Upper lobe of left lung (tissue), 6 donors: ENCODE measurements at places on chromosomes 16 and 17.

- no peak for DNase-seq
- no peak overlapping the region for H3K4me3 ChIP-seq
- no peaks in the 10 kb centered on the region for H3K27me3 ChIP-seq
- no peak overlapping the region for H3K27ac ChIP-seq
- peaks cover 10% of the 10 kb centered on the region for H3K4me1 ChIP-seq
Observed at GRCh38 chr17:39404542-39405378, 3.3 kb upstream of the FBXL20 start.

DNA sequence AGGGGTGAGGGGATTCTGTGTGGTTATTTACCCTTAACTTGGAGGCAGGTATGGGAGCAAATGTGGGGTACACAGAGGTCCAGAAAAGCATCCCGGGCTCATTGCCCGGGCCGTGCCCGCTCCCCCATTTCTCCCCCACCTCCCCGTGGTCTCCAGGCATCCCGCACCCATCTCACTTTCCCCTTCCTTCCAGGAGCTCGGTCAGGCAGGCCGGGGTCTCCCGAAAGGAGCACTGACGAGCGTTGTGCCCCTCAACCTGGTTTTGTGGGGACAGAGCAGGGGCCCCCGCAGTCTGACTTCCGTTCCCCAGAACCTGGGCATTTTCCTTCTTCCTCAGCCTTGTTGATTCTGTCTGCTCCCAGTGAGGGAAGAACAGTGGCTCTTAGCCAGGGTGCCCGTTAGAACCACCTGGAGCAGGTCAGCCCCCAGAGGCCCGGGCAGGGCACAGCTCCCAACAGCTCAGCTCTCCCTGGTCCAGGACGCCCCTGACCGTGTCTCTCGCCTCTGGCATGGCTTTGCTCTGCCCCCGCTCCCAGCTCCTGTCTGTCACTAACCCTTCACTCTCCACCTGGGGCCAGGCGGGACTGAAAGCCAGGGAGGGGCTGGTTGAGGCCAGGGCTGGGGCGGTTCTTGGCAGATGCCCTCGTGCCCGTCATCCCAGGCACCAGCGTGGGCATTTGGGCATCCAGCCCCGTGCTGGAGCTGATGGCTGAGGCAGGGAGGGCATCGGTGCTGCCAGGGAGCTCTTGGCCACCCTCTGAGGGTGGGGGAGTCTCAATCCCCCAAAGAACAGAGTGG lies 12.5 kb upstream of the NUDT16L1 start:
- peak overlapping the region; percentile 77 for H3K27ac ChIP-seq
- H3K27me3 ChIP-seq: no peaks in the 10 kb centered on the region
- H3K36me3 ChIP-seq: peaks cover 46% of the 10 kb centered on the region

DNA sequence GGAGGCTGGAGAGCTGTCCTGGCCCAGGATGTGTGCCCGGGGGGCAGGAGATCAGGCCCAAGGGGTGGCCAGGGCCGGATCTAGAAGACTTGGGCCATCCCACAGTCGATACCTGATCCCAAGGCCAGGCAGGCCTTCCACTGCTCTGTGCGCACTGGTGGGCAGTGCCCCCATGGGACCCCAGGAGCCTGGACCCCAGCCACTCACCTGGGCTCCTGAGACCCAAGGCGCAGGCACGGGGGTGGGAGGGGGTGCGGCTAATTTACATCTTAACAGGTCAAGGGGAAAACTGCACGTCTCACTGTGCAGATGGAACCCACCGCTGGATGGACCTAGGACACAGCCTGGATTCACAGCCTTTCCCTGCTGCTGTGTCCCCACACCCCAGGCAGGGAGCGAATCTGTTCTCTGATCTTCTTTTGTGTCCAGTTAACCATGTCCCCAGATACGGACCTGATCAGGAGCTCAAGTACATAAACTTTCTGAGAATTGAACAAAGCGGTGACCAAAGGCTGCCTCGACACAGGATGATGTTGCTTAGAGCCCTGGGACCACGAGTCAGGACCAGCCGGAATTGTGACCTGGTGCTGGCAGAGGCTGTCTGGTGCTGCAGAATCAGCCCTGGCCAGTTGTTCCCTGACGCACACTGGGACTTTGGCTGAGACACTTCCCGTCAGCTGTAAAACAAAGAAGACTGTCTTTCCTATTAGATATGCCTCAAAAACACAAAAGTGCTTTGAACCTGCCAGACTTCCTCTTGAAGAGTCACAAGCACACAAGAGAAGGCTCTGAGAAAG lies 60.6 kb downstream of the TNFRSF13B start:
- H3K4me1 ChIP-seq: no peaks in the 10 kb centered on the region
- H3K36me3 ChIP-seq: no peaks in the 10 kb centered on the region
- H3K4me3 ChIP-seq: no peak overlapping the region
- no peak overlapping the region for H3K27ac ChIP-seq

DNA sequence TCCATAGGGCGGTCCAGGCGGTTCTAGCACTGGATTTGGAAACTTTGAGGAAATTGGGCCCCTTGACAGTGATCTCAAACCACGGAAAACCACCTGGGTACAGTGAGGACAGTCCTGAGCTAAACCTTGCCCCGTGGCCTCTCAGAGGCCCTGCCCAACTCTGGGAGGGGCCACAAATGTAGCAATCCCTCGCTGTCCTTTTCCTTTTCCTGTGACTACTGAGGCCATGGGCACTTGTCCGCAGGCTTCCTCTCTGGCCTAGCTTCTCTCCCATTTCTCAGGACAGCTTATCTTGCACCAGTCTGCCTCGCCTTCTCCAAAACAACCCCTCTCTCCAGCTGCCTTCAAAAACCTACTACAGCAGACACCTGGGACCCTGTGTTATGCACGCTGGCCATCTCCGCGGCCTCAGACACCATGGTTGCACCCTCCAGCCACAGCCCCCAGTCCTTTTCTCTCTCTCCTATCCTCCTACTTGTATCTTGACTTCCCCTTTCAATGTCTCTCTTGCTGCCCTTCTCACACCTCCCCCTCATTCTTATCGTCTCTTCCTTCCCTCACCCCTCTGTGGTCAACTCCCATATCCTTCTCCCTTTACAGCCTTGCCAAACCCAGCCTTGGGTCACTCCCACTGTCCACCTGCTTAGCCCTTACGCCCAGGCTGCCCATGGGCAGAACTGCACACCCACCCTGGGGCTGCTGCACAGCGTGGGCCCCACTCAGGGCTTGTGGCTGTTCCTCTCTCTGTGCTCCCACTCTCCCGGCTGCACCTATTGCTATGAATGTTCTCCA lies 7.6 kb downstream of the SCPEP1 start:
- peak overlapping the region; percentile 47 for H3K27ac ChIP-seq
- peaks cover 18% of the 10 kb centered on the region for H3K4me1 ChIP-seq
- H3K4me3 ChIP-seq: no peak overlapping the region

DNA sequence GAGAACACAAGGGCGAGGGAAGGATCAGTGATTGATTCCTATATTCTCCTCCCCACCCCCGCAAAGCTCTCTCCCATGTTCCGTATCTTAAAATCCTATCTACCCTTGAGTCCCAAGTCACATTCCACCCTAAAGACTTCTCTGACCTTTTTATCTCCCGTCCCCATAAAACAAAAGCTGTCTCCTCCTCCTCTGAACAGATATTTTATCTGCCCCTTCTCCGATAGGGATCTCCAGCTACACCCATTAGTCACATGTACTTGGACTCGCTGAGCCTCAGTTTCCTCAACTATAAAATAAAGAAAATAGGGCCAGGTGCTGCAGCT lies 12.8 kb downstream of the GGA2 start:
- H3K4me1 ChIP-seq: peaks cover 45% of the 10 kb centered on the region
- H3K27me3 ChIP-seq: no peaks in the 10 kb centered on the region
- DNase-seq: no peak
- peaks cover 39% of the 10 kb centered on the region for H3K36me3 ChIP-seq
- peak overlapping the region; percentile 72 for H3K27ac ChIP-seq

GRCh38 chr16:83554096-83554495 lies 253.7 kb upstream of the HSBP1 start:
- no peak overlapping the region for H3K27ac ChIP-seq
- no peaks in the 10 kb centered on the region for H3K4me1 ChIP-seq
- no peaks in the 10 kb centered on the region for H3K27me3 ChIP-seq
- no peak overlapping the region for H3K4me3 ChIP-seq
- no peak for DNase-seq

GRCh38 chr17:4008441-4009185 lies 44.4 kb upstream of the ATP2A3 start:
- peaks cover 19% of the 10 kb centered on the region for H3K4me1 ChIP-seq
- H3K27ac ChIP-seq: peak overlapping the region; percentile 70
- peaks cover 70% of the 10 kb centered on the region for H3K36me3 ChIP-seq
- no peak overlapping the region for H3K4me3 ChIP-seq

DNA sequence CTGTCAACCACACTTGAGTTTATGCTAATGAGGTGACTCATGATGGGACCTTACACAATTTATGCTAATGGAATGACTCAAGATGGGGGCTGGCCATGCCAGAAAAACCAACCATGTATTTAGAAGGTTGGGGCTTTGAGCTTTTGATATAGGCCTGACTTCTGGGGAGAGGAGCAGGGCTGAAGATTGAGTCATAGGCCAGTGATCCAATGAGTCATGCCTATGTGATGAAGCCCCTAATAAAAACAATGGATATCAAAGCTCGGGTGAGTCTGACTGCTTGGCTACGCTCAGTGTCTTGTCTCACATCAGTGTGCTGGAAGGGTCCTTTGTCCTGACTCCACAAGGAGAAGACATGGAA lies 7.3 kb downstream of the MFSD6L start:
- H3K4me1 ChIP-seq: peaks cover 14% of the 10 kb centered on the region
- H3K27me3 ChIP-seq: no peaks in the 10 kb centered on the region
- DNase-seq: no peak
- H3K27ac ChIP-seq: no peak overlapping the region
- no peak overlapping the region for H3K4me3 ChIP-seq

DNA sequence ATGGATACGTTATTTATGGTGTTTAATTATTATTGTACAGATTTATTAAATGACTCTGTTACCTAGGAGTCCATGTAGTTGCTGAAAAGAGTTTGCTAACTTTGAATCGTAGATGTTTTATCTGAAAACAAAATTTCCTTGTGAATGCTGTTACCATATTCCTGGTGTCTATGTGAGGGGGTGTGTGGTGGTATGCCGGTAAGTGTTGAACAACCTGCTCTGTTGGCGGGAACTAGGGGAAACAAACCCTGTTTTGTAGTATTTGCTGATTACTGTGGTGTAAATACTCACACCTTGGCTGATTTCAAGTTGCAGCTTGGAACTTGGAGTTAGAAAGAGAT lies 386.4 kb downstream of the WWOX start:
- no peaks in the 10 kb centered on the region for H3K36me3 ChIP-seq
- no peak for DNase-seq
- H3K4me1 ChIP-seq: no peaks in the 10 kb centered on the region
- H3K27me3 ChIP-seq: no peaks in the 10 kb centered on the region
- H3K27ac ChIP-seq: no peak overlapping the region
- no peak overlapping the region for H3K4me3 ChIP-seq

DNA sequence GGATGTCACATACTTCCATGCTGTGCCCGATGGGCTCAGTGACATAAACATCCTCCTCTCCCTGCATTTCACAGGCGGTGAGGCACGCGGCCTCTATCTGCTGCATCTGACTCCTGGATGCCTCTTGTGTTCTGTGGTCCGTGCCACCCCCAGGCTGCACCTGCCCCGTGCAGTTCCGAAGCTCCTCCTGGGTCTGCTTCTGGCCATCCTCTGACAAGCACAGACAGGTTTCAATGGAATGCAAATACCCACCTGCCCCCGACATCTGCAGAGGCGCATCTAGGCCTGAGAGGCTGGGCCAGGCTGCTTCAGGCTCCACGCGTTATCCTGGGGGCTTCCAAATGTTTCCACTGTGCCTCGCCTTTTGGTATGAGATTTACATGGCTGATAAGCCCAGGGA lies 46.3 kb upstream of the DNAH17 start:
- H3K27ac ChIP-seq: no peak overlapping the region
- H3K36me3 ChIP-seq: no peaks in the 10 kb centered on the region
- no peak for DNase-seq
- H3K4me3 ChIP-seq: no peak overlapping the region
- no peaks in the 10 kb centered on the region for H3K27me3 ChIP-seq

DNA sequence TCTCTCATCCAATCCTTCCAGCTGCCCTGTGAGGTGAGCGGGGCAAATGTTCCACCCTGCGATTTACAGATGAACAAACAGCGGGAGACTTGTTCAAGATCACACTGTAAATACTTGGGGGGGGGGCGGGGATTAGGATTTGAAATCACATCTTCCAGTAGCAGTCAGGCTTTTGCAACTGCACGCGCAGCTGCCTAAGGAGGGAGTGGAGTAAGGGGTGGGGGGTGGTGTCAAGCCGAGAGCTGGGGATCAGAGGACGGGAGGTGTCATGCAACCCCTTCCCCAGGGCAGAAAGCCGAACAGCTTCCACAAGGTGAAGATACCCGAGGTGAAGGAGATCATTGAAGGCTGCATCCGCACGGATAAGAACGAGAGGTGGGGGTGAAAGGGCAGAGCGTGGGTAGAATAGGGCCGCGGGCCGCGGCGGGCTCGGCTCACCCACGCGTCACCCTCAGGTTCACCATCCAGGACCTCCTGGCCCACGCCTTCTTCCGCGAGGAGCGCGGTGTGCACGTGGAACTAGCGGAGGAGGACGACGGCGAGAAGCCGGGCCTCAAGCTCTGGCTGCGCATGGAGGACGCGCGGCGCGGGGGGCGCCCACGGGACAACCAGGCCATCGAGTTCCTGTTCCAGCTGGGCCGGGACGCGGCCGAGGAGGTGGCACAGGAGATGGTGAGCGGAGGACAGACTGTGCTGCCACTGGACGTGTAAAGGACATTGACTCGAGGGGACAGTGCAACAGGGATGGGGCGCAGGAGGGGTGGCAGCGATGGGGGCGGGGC lies 4.6 kb downstream of the WNK4 start:
- peaks cover 7% of the 10 kb centered on the region for H3K27me3 ChIP-seq
- no peak overlapping the region for H3K4me3 ChIP-seq
- H3K36me3 ChIP-seq: no peaks in the 10 kb centered on the region

- H3K36me3 ChIP-seq: peaks cover 7% of the 10 kb centered on the region
- H3K4me1 ChIP-seq: no peaks in the 10 kb centered on the region
- no peak for DNase-seq
- H3K27me3 ChIP-seq: no peaks in the 10 kb centered on the region
- no peak overlapping the region for H3K4me3 ChIP-seq
- no peak overlapping the region for H3K27ac ChIP-seq
Observed at GRCh38 chr17:66733759-66734158, 101.2 kb upstream of the CACNG5 start.

- no peaks in the 10 kb centered on the region for H3K27me3 ChIP-seq
- DNase-seq: no peak
- H3K36me3 ChIP-seq: peaks cover 9% of the 10 kb centered on the region
- no peak overlapping the region for H3K27ac ChIP-seq
Observed at GRCh38 chr16:27737513-27737912, 187.6 kb downstream of the KATNIP start.

GRCh38 chr17:15081008-15081407 lies 184.1 kb downstream of the PMP22 start:
- no peak overlapping the region for H3K27ac ChIP-seq
- no peaks in the 10 kb centered on the region for H3K27me3 ChIP-seq
- H3K4me3 ChIP-seq: no peak overlapping the region
- H3K4me1 ChIP-seq: no peaks in the 10 kb centered on the region
- DNase-seq: no peak
- no peaks in the 10 kb centered on the region for H3K36me3 ChIP-seq

GRCh38 chr16:27191352-27191924 lies 11.9 kb upstream of the KDM8 start:
- H3K27ac ChIP-seq: no peak overlapping the region
- no peak overlapping the region for H3K4me3 ChIP-seq
- no peaks in the 10 kb centered on the region for H3K27me3 ChIP-seq
- no peaks in the 10 kb centered on the region for H3K36me3 ChIP-seq
- H3K4me1 ChIP-seq: no peaks in the 10 kb centered on the region
